ENCODE measurements at places on chromosomes 7 and 10. TPM values are rescaled to one million over a fixed set of nuclear protein-coding genes. Genes with fewer than 3 reads are reported as not detected.

Gene MKLN1
- polyA plus RNA-seq, result 38.0 TPM

Gene RARRES2
- polyA plus RNA-seq, result 40.9 TPM

Gene ARL4A
- 29.1 TPM for polyA plus RNA-seq

DNA sequence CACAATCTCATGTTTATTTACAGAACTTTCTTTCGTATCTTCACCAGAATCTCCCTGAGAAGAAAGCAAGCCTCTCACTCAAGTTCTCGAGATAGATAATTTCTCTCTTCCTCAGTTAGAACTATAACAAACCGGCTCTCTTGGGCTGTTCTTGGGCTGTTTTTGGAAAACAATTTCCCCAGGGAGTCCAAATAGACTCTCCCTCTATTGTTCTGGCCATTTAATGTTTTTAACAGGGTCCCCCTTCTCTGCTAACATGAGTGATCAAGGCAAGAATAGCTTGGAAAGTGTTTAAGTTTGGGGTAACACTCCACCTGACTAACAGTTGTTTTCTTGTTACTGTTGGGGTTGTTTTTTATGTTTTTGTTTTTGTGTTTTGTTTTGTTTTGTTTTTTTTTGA is 64.8 kb upstream of the UCN3 start:
- DNase-seq, result no peak
